ENCODE measurements at places on chromosomes 3 and 15.
A peak's percentile ranks its signal among the peaks of the same experiment; 100 is the strongest.

GRCh38 chr3:194496217-194496919 lies 9.6 kb upstream of the ATP13A3 start:
- DNase-seq: no peak

- DNase-seq: no peak
These were observed 24.3 kb downstream of the CYP8B1 start for GRCh38 chr3:42851228-42851834.

GRCh38 chr3:63353383-63353782 lies 75.3 kb downstream of the SYNPR start:
- DNase-seq: no peak

DNA sequence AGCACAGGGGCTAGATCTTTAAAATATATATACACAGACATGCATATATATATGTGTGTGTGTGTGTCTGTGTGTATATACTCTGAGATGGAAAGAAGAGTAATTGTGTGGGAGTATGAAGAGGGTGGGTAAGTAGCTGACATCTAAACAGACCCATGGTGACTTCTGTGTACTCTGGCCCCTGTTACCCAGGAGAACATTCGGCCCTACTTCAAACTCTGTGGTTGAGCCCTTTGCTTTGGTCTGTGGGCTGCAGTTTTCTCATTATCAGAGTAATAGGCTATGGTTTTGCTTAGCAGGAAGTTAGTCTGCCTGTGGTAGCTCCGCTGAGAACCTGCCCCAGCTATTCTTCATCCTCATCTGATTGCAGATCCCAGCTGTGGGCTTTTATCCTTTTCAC lies 141.4 kb downstream of the RBPMS2 start:
- DNase-seq: no peak

- DNase-seq: no peak
These were observed 52.3 kb downstream of the GABRB3 start for GRCh38 chr15:26720546-26720945.

GRCh38 chr15:87357637-87358313 lies 898.8 kb downstream of the NTRK3 start:
- no peak for DNase-seq

GRCh38 chr3:4739289-4740236 lies 239.7 kb upstream of the BHLHE40 start:
- DNase-seq: no peak

DNA sequence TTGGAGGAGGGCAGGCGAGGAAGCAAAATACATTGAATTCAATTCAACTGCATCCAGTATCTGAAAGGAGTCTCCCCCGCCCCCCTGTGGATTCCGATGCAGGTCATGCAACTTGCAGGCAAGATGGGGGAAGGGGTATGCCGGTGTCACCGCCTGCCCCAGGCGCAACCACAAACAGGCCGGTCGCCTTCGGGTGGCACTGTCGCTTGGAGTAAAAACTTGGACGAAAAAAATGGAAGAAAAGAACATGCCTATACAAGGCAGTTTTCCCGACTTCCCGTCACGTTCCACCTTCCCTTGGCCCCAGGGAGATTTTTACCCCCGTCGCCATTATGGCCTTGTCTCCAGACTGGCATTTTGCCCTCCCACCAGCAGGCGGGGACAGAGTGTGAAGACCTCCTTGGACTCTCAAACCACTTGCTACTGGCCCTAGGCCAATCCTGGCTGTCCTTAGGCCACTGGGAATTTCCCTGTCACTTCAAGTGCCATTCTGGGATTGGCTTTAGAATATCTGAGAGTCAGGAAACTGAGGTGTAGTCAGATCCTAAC lies 1.6 kb upstream of the NTRK3 start:
- DNase-seq: no peak

DNA sequence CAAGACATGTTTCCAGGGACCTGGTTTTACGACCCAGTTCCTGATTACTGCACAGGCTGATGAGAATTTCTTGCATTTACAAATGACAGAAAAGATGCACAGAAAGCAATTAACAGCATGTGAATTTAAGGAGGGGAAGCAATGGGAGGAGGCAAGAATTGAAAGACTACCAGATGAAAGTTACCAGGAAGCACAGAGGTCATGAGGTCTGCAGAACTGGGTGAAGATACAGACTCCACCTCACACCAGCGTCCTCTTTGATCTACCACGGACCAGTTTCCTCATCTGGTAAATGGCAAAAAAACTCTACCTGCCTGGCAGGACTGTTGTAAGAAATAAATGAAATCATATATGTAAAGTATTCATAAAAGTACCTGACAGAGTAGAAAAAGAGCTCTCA lies 266.0 kb downstream of the MAGI1 start:
- DNase-seq: no peak

- DNase-seq: no peak
These were observed 60.1 kb downstream of the SGO1 start for GRCh38 chr3:20125897-20126296.

DNA sequence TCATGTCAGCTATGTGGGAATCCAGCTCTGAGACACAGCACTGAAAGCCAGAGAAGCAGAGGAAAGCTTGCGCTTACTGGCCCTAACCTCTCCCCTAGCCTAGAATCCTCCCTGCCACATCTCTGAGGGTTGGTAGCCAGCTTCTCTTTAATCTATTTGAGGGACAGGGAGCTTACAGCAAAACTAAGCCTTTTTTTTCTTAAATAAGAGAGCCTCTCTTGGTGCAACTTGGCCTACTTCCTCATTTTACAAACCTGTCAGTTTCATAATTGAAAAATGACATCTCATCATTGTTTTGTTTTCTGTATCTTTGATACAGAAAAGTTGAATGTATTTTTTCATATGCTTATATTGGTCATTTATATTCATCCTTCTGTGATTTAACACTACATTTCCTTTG lies 193.9 kb downstream of the ZNF621 start:
- no peak for DNase-seq

DNA sequence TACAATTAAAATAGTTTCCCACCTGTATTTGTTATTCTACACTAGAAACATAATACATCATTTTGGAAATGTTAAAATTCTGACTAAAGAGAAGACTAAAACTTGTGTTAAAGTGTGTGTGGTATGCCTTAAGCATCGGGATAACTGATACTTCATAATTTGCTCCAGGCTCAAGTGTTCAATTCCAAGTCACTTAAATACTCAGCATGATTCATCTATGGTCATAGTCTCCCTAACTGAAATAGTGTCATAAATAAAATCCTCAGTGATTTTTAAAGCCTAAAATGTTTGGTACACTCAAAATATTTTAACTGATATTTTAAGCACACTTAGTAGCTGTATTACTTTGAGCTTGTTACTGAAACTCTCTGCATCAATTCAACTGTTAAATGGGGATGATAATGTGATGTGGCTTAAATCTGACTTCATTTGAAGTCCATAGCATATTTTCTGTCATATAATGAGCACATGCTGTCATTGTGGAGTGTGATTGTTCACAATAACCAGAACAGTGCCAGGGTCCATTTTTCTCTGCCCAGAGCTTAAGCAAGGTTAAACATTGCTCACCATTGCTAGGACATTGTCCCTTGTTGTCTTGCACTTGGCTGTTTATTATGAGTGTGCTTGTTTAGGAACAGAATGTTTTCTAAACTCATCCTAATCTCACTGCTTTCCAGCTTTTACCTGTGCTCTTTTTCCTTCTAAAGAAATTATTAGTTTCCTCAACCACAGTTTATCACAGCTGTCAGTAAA lies 122.2 kb downstream of the KLHL25 start:
- DNase-seq: no peak

- peak; percentile 34 for DNase-seq
These were observed 332.1 kb downstream of the ARRDC4 start for GRCh38 chr15:98292442-98293240.

DNA sequence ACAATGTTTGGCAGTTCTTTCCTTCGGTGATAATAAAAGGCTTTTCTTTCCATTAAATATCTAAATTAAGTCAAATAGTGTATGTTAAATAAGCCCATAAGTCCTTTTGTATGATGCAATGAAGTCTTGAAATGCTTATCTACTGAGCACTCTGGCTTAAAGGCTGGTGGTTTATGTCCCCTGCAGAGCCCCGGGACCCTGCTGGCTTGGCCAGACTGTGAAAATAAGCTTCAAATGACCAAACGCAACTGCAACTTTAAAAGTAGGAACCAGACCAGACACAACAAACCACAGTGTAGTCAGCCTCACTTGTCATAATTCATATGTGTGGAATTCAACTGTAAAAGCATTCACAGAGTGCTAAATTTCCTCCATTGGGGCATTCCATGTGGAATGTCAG lies 72.5 kb downstream of the FOXP1 start:
- no peak for DNase-seq

DNA sequence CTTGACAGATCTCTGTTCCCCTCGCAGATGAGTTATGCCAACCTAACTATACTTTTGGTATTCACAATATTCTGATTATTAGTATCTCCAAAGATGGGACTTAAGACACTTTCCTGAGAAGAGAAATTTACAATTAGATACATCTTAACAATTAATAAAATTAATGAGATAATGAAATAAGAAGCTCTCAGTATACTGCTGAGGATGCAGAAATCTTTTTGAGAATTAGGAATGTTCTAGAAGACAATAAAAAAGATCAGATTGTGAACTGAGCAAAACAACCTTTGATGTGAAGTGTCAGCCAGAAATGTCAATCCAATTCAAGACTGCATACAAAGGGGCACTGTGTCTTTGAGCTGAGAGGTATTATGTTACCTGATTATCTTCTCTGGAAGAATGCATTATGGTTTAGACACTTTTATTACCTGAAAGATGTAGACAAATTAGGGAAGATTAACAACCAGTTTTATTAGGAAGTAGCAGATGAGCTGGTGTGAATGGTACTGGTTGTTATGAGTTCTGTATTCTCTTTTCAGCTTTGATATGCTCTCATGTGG lies 262.9 kb downstream of the TIGIT start:
- no peak for DNase-seq

GRCh38 chr3:71400986-71401451 lies 182.5 kb downstream of the FOXP1 start:
- no peak for DNase-seq

- DNase-seq: no peak
These were observed 163.2 kb downstream of the FBLN2 start for GRCh38 chr3:13711911-13712650.

GRCh38 chr15:62845241-62846126 lies 197.1 kb upstream of the TPM1 start:
- no peak for DNase-seq

DNA sequence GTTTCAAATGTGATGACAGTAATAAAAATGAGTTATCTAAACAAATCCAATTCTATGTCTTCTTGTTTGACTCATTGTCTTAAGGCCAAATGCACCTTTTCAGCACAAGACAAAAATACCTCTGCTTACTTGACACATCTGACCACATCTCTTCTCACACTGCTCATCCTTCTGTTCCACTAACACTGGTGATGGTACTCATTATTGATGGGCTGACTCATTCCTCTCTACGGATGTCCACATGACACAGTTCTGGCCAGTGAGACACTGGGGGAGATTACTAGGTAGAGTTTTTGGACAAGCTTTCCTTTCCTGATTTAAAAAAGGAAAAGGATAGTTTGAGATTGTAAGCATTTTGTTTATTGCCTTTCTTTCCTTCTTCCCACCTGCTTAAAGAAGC lies 410.6 kb upstream of the THRB start:
- no peak for DNase-seq

DNA sequence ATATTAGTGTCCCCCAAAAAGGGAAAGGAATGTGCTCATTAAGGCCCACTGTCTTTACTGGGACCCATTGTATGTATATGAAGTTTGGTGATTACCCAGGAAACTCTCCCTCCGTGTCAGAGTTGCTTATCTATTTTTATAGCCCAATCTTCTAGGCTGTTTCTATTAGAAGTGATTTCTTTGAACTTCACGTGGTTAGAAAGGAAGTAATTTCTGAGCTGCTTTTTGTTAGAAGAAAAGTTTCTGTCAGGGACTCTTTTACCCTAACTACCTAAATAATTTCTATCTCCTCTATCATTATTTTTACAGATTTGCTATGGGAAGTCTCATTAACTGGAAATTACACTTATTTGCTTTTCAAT lies 17.7 kb upstream of the SENP7 start:
- no peak for DNase-seq

DNA sequence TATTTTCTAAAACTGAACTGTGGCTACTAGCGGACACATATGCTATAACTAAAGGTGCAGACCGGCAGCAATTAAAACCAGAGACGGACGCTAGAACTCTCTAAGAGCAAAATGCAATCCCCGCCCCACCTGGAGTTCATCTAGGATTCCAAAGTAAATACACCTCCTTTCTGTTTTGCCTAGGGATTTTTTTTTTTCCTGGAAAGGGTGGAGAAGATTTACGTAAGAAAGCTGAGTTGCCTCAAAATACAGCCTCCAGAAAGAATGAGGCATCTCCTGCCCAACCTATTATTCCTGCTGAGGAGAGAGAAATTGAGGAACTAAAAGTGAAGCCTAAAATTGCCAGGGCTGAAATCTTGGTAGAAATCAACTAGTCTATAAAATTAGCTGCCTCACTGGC lies 150.2 kb downstream of the TP63 start:
- no peak for DNase-seq

DNA sequence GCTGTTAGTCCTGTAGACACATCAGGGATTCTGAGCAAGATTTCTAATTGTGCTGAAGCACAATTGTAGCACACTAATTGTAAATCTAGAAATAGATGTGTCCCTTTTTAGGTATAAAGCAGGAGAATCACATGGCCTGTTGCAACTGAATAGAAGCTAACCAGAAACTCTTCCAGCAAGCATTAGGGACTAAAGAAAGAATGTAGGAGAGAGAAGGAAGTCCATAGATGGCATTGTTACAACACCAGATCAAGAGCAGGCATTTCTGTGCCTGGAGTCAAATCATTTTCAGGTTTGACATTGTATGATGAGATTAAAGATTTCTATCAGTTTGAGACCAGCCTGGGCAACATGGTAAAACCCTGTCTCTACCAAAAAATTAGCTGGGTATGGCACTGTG lies 27.4 kb downstream of the CALML4 start:
- DNase-seq: no peak

- no peak for DNase-seq
These were observed 21.6 kb upstream of the SLC6A20 start for GRCh38 chr3:45817831-45818522.

DNA sequence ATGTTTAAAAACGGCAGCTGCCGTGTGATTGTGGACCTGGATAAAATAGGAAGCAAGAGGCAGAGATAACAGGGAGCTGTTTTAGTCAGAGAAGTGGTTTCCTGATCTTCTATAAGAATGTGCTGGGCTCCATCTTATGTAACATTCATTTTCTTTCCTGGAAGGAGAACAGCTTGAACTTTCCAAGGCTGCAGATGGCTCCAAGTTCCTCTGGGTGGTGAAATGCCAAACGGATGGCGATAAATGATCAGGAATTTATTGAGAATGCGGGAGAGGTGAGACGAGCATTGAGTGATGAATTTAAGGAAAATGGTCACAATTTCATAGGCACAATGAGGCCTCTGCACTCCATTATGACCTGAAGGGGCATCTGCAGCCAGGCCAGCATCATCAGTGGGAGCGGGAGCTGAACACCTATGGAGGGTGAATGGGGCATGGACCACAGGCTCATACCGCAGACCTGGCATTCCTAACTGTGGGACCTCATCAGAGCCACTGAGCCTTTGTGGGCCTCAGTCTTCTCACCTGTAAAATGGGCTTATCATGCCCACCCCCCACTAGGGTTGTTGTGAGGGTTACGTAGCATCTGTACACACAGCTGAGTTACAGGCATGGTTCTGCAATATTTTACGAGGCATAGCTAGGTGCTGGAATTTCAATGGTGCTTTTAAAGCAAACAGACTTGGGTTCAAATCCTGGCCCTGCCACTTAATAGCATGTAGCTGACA lies 17.1 kb downstream of the MGLL start:
- no peak for DNase-seq

GRCh38 chr15:31435912-31436628 lies 109.4 kb downstream of the KLF13 start:
- DNase-seq: peak; percentile 47

GRCh38 chr3:178436773-178437172 lies 99.5 kb upstream of the KCNMB2 start:
- no peak for DNase-seq

- no peak for DNase-seq
These were observed 1.9 kb downstream of the UBR1 start for GRCh38 chr15:43103907-43104306.

Measured in stimulated activated CD4-positive, alpha-beta T cell treated with anti-CD3 and anti-CD28 coated beads, Interleukin-15, amount 100 ng/mL, for 48 hours (primary cell).